H9 (cell line): ENCODE measurements at places on chromosomes 7 and 10. TPM values are rescaled to one million over a fixed set of nuclear protein-coding genes. Genes with fewer than 3 reads are reported as not detected.

DNA sequence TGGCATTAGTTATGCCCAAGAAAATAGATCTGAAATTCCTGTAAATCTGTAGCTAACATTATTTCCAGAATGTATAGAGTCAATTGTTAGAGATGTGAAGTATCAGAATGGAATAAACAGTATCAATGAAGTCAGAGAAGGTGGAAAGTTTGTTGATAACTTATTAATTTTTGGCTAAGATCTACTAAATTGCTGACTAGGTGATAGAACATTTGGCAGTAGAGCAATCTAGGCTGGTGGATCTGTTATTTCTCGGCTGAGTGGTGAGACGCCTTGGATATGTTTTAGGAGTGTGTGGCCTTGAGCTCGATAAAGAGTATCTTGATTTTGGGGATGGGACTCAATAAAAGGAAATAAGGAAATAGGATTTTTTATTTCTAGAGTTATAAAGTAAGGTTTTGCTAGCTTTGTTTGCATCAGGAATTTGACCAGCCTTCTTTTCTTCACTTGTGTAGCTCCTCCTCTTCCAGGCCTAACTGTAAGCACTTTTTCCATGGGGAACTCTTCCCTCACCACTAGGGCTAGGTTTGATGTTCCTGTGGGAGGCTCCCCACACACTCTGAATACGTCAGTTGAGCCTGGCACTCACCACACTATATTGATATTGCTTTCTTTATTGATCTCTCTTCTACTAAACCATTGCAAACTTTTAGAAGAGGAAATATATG lies 86.8 kb upstream of the CSTF2T start:
- no peak for DNase-seq

STMP1 gene
- total RNA-seq = 38.4 and 39.6 TPM in 2 replicates

TMEM213 gene
- total RNA-seq = 0.22 TPM in 1 of 2 replicates, not detected in the other

GRCh38 chr10:121185816-121186455 lies 334.8 kb downstream of the WDR11 start:
- no peak for DNase-seq

GRCh38 chr7:121595758-121596696 lies 199.9 kb upstream of the FAM3C start:
- DNase-seq = no peak

DNA sequence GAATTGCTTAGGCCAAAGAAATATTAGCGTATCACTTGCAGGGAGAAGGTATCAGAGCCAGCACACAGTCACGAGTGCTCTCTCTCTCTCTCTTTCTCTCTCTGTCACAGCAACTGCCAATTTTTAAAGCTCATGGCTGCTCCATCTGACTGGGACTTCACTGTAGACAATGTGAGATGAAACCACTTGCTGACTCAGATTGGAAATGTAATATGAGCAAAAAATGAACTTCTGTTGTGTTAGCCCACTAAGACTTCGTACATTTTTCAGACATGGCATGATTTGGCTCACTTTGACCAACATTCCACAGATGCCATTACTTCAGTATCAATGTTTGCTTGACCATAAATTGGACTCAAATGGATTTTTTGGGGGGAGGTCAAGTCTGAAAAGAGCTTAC lies 68.1 kb downstream of the DGKB start:
- no peak for DNase-seq
